ENCODE measurements at places on chromosomes 7 and 10.

DNA sequence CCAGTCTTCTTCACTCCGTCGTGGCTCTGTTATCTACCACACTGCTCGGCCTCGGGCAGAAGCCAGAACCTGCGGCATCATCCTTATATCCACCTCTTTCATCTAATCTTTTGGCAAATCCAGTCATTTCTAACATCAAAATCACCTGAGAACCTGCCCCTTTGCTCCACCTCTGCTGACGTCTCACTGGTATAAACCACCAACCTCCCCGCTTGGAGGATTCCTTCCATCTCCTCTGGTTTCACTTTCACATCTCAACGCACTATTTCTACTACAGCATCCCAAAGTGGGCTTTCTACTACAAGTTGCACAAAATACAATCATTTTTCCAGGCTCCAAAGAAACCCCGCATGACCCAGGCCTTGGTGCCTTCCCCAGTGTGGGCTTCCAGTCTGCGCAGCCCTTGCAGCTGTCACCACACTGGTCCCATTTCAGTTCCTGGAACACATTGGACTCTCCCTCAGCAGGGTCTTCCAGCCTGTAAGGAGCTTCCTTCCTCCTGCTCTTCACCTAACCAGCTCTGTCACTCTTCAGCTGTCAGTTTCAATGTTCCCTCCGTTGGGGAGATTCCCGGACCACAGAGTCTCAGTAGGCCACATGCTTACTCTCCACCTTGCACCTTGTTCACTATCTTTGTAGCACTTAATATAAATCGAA, 85.0 kb downstream of the PRKCQ start:
- no peak for DNase-seq

DNA sequence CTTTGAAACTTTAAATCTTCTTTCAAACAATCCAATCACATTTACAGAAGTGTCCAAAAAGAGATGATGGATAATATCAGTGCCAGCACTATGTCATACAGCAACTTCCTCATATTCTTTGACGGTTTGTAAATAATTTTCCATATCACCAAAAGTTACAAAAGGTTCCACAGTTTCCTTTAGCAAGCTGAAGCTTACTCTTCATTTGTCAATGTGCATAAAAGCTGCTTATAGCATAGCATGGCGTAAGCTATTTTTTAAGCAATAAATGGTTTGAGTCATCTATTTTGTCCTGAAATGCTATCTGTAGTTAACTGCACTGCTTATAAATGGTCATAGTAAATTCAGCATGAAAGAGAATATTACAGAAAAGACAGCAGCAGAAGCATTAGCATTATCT, 95.1 kb downstream of the ETV1 start:
- DNase-seq: no peak

DNA sequence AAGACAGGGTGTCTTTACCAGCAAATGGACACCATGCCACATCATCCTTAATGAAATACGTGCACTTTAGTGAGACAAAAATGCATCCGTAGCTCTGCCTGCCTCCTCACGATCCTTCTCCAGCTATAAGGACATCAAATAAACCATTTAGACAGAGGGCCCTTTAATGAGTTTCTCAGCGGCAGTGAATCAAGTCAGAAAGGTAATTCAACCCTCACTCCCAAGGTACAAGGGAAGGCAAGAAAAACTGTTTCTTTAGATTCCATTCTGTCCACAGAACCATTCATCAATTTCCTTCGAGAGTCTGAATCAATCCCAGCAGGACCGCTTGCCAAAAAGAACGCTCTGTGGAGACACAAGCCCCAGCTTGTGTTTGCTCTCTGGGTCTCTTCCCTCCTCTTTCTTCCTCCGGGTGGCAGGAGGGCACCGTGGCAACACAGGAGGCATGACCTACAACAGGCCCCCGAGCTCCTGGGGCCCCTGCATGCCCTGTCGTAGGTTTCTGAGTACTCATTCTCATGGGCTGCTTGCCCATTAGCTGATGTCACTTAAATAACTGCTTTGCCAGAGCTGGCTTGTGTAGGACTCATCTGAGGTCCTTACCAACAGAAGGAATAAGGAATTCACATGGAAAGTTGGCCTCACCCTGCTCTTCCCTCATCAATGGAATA, 297.8 kb upstream of the PRKCQ start:
- DNase-seq: no peak

DNA sequence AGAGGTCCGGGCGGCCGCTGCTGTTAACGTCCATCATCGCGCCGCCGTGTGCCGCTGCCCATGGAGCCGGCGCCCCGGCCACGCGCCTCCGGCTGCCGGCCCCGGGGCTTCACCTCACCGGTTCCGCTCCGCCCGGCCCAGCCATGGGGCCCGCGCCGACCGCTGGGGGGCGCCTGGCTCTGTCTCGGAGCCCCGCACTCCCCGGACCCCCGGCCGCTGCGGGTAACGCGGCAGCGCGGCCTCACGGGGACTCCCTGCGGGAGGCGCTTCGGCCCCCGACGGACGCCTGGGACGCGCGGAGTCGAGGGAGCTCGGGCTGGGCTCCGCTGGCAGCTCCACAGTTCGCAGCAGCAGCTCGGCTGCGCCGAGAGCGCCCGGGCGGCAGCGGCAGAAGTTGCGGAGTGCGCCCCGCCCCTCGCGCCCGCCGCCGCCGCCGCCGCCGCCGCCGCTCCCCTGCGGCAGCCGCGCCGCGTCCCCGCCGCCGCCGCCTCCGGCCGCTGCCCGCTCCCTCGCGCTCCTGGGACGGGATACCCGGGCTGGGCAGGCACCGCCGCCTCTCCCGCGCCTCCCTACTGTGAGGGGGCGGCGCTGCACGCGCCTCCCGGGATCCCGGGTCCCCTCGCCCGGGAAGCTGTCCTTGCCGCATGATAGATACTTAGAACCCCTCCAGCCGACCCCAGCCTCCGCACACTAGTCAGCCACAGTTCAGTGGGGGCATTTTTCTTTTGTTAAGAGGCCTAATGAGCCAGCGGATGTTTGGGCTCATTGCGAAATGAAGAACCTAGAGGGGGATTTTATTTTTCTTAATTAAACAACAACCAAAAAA, at the start of gene HTR7:
Gene HTR7, minus strand, starts transcription at position 405 of the 826 bp plus-strand sequence. Its CDS starts 368 bp downstream, at position 37.
- no peak for DNase-seq

- DNase-seq: no peak
Observed at GRCh38 chr10:6565588-6565987, 14.5 kb downstream of the PRKCQ start.

- no peak for DNase-seq
Observed at GRCh38 chr10:21082206-21082605, 185.1 kb upstream of the NEBL start.

DNA sequence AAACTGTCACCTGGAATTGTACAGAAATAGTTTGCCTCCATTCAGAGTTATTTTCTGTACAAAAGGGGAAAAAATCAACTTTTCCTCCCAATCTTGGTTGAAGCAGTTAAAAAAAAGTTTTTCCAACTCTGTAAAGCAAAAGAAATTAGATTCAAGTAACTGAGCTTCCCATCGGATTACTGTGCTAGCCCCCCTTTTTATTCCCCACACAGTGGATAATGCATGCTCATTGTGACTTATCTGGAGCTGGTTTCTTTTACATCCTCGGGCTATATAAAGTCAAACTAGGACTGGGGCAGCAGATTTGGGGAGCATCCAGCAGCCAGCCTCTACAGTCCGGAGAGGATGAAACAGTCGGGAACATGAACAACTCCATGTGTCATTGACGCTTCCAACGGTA, at the start of gene TECTB:
Gene TECTB, plus strand, starts transcription at position 301 of the 400 bp plus-strand sequence. CDS start 335 bp downstream, outside the sequence.
- no peak for DNase-seq

- no peak for DNase-seq
Observed at GRCh38 chr7:114273218-114273617, 141.4 kb upstream of the FOXP2 start.

DNA sequence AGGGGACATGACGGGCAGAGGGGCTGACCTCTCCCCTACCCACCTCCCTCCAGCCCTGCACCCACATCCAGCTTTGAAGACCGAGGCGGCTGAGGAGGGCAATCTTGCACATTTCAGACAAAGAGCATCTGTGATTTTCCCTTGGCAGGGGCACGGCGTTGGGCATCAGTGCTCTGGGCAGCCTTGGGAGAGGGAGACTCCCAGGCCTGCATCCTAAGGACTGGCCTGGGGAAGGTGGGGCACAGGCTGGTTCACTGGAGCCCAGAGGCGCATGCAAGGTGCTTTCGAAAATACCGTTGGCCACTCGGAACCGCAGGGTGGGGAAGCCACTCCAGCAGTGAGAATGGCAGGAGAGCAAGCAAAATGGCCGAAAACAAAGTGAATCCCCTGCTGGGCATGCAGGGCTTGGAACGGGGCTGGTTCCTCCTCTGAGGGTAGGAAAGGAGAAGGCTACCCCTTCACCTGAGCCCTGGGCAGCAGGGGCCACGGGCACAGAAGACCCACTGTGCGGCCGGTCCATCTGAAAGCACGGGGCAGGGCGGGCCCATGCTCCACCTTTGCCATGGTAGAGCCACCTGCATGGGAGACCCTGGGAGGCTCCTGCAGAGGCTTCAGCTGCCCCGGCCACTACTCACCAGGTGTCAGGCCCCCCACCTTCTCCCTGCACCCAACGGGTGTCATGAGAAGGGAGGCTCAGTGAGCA, 49.8 kb downstream of the EBF3 start:
- DNase-seq: no peak

DNA sequence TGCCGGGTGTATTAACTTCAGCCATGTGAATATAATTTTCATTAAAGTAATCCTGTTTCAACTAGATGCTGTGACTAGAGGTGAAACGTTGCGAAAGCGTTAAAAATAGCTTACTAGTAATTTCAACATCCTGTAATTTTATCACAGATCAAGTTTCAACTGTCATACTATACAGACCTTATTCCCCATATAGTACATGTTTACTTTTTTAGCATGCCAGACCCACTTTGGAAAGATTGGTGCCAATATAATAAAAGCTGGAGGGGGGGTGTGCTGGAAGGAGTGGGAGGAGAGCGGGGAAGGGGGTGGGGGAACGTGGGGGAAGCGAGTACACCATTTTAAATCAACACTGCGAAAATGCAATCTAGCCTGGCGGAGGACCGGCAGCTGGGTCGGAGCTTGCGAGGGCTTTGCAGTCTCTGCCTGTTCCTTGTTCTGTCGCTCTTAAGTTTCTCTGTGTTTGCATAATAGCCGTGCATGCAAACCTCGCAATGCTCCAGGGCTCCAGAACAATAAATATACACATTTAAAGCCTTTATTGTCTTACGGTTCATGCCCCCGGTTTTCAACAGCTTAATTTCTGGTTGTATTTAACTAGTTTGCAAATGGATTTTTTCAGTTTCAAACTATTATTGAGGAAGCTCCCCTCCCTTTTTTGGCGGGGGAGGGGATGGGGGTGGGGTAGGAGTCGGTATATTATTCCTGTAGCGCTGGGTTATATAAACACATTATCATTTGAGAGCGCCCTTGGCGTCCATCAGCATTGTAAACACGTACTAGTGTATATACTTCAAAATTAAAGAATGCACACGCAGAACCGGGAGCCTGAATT, 1.3 kb upstream of the ARID5B start:
- no peak for DNase-seq

DNA sequence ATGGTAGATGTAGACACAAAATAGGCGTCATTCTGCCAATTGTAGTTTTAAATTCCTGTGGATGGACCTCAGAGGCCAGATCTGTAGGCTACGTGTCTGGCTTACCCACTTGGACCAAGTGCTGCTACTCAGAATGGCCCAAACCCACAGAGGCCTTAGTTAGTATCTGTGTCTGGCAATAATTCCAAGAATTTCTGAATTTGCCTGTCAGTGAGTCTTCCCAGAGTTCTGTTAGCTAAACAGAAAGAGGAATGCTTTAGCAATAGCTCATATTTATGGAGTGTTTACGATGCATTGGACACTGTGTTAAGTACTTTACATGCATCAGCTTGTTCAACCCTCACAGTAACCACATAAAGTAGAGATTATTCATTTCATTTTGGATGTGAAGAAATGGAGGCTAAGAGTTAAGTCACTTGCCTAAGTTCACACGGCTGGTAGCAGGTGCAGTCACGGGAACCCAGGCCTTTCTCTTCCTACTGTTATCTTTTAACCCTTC, 231.8 kb downstream of the PTEN start:
- DNase-seq: peak; percentile 84

DNA sequence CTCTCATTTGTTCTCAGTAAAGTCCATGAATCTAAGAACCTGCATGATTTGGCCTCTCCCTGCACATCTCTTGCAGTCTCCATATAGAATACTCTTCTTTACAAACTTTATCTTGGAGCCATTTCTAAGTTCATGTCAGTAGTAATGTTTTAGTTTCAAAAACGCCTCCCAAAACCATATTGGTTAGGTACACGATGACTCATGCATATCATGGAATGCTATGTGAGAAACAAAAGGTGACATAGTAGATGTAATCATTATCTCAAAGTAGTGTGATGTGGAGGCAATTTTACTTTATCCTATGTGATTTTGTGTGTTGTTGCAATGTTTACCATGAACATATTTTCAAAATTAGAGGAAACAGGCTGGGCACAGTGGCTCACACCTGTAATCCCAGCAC, 520.7 kb downstream of the KCNMA1 start:
- no peak for DNase-seq

- no peak for DNase-seq
Observed at GRCh38 chr10:61890881-61891409, 10.6 kb upstream of the ARID5B start.

- DNase-seq: no peak
Observed at GRCh38 chr7:148962823-148963582, 65.3 kb downstream of the PDIA4 start.

All from skeletal muscle cell (primary cell).